ENCODE measurements at places on chromosomes 6 and 20.

DNA sequence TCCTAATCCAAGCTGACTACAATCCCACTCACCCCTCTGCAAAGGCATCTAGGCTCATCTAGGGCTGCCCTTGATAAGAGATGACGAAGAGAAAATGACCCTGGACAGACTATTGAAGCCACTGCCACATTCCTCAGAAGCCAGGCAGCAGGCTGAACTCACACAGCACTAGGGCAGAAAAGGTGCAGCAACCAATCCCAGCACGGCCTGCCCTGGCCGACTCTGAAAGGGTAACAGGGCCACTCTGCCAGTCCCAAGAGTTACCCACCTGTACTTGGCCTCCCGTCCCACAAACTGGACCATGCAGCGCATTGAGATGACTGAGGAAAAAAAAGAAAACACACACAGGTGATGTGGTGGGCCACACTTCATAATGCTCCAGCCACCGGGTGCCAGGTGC lies 9.1 kb downstream of the MTCH1 start:
- no peak for DNase-seq

DNA sequence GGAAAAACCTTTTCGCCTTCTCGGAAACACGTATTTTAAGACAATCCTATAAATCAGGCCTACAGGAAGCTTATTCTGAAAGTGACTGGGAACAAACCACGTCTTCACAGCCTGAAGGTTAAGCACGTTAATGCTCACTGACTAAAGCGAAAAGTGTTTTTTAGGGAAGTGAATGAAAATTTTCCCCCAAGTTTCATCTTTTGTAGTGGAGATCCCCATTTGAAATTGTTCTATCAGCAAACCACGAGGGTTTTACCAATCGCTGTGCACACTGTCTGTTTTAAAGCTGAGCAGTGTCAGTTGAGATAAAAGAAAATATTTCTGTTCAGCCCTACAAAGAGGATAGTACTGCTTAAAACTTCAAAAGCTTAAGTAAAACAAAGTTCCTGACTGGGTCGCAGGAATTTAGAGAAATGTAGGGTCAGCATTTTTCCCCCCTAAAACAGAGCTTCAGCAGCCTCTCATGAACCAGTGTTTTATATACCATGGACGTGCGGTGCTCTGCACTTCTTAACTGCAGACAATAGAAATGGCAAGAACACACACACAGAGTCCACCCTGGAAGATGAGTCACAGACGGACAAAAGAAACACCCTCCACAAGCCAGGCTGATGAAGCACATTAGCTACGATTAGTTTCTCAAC lies 34.9 kb downstream of the SLC22A23 start:
- no peak for DNase-seq

DNA sequence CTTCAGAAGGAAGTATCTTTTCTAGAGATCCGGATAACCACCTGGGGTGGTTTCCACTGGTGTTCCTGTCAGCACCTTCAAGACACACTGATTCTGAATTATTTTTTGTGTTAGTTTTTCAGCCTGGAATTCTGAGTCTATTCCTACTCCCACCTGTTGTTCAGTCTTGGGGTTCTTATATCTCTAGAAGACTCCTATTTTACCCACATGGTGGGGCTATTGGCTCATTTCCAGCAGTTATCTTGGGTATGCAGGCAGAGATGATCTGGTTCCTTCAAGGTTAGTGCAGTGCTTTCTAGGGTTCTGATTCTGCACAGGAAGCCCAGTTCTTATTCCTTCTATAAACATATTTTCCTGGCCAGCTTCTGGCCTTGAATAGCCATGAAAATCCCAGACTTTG lies 175.6 kb upstream of the PDE7B start:
- DNase-seq = no peak

- no peak for DNase-seq
Measured at GRCh38 chr6:31353384-31353945, 3.5 kb downstream of the HLA-B start.

GRCh38 chr20:63641792-63642523 lies 11.3 kb downstream of the STMN3 start:
- DNase-seq = peak; percentile 83
